Left kidney (tissue), 8 donors: ENCODE measurements at places on chromosomes 2 and 18.

DNA sequence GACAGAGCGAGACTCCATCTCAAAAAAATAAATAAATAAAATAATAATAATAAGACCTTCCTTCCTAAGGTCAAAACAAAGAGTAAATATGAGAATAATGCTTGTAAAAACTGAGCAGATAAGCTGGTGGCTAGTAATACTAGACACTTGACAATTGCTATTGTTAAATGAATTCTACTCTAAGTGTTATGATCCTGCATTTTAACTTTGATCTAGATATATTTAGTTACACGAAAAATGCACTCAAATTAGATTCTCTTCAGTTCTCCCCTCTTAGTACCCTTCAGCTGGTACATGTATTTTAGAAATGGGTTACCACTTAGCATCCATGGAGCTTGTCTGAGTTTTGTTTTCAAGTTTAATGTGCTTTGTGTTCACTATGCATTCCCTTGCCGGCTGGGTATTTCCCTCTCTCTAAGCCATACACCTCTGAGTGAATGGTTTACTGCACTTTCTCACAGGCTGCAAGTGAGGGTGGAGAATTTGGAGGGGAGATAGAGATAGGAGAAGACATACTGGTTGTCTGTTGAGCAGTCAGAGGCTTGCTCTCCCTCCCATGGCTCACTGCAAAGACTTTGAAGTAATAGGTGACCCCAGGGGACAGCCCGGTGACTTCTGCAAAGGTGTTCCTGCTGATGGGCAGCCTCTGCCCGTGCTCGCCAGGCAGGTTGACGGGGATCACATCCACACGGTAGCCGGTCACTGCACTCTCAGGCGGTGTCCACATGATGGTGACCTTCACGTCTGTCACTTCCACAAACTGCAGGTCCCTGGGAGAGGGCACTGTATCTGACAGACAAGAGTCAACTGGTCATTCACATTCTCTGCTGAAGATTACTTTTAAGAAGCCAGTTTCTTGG lies 29.9 kb downstream of the FN1 start:
- no peak for DNase-seq

DNA sequence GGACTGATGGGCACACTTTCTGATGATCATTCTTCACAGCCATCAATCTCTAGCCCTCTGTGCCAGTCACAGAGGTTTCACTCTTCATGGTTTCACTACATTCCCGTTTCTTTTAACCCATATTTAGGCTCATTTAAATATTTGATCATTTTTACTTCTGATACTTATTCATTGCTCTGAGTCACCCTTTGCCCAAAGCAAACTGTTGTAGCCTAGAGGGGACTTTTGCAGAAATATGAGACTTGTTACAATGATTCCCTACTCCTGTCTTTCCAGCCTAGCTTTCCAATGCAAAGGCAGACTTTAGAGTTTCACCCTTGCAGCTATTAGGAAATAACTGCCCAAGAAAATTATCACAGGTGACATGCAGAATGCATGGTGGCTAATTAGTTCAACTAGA lies 444.2 kb downstream of the PTPRM start:
- DNase-seq, result no peak

GRCh38 chr2:45856391-45857274 lies 205.2 kb downstream of the PRKCE start:
- DNase-seq, result no peak

DNA sequence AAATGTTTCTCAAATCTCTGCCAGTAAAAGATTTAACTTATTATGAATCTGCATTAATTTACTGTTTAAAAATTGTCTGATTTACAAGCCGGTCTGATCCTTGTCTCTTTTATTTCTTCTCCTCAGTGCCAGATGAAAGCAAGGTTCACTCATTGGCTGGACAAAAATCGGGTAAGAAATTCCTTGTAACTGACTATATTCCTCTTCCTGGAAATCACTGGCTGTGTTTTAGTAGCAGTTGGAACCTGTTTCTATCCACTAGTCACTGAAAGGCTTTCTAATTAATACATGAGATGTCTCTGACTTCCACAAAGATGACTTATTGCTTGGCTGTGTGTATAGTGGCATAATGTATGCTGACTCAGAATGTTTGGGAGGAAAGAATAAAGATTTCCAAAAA lies 436.6 kb upstream of the NRP2 start:
- DNase-seq, result peak; percentile 12

DNA sequence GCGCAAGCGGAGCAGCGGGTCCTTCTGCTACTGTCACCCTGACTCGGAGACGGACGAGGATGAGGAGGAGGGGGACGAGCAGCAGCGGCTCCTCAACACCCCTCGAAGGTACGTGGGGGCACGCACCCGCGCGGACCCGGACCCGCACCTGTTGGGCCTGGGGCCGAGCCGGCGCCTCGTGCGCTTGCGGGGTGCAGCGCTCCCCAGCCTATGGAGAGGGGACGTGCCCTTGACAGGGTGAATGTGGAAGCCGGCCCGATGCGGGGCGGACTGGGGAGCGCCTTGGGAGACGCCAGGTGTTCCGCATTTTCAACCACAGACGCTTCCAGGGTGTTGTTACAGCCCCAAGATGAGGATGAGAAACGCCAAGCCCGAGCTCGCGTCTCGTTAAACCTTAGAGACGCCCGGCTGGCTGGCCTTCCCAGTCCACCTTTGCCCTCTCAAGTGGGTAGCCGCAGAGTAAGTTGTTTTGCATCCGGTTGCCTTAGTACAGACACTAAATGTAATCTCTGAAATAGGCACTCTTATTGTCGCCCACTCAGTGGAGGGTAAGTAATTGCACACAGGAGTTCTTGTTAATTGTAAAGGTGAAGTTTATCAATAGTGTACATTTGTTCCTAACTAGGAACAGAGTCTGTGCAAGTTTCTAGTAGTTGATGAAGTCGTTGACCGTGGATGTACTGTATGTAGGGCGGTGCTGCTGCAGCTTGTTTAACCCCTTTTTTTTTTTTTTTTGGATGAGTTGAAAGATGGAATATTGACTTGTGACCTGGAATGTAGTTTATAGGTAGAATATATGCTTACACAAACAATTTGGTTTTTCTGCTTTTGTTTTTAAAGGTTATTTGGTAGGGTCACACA lies 815 bp downstream of the GMCL1 start:
- no peak for DNase-seq

DNA sequence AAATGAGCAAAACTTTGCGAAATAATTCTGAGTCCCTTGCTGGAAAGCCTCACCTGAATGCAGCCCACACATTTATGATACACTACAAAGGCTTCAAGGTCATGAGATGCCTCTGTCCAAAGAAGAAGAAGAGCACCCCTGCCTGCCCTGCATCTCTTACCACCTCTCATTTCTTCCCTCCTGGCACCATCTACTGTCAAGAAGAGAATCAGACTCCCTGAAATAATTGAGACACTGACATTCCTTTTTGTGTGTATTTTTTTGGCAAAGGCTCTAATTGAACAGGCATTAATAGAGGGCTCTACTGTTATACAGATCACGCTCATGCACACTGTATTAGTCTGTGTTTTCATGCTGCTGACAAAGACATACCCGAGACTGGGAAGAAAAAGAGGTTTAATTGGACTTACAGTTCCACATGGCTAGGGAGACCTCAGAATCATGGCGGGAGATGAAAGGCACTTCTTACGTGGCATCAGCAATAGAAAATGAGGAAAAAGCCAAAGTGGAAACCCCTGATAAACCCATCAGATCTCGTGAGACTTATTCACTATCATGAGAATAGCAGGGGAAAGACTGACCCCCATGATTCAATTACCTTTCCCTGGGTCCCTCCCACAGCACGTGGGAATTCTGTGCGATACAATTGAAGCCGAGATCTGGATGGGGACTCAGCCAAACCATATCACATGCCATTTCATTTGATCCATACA lies 176.3 kb downstream of the ALPK2 start:
- no peak for DNase-seq

- no peak for DNase-seq
Observed at GRCh38 chr2:164066095-164066494, 330.3 kb upstream of the FIGN start.

GRCh38 chr2:151306621-151307020 lies 17.2 kb upstream of the NMI start:
- DNase-seq, result no peak

- no peak for DNase-seq
Observed at GRCh38 chr2:12596771-12597170, 120.0 kb upstream of the TRIB2 start.

GRCh38 chr2:218282173-218282991 lies 9.9 kb downstream of the TMBIM1 start:
- DNase-seq, result no peak

DNA sequence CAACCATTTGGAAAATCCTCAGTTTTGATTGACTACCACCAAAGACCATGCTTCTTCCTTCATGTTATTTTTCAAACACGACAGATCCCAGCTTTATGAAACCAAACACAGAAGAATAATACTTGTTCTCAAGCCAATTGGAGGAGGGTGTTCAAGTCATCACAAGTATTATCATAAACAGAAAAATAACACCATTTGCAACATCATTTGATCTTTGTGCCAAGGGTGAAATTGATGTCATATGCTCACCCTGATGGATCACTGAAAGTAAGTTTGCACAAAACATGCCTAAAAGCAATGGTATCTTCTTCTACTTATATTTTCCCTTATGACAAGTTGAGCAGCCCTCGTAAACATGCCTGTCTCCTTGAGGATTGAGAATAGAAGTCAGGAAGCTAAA lies 448.0 kb upstream of the ZEB2 start:
- DNase-seq, result no peak

DNA sequence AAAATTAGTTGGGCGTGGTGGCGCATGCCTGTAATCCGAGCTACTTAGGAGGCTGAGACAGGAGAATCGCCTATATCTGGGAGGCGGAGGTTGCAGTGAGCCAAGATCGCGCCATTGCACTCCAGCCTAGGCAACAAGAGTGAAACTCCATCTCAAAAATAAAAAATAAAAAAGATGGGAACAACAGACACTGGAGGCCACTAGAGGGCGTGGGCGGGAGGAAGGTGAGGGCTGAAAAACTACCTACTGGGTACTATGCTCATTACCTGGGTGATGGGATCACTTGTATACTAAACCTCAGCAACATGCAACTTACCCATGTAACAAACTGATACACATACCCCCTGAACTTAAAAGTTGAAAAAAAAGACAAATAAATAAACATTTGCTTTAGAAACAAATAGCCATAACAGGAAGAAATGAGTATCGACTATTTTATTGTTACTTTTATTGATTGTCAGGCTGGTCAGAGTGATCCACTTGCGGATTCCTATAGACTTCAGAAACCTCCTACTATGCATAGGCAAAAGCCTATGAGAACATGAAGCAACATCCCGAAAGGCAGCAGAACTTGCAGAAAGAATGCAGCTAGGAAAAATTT lies 61.0 kb downstream of the TMEM163 start:
- no peak for DNase-seq

DNA sequence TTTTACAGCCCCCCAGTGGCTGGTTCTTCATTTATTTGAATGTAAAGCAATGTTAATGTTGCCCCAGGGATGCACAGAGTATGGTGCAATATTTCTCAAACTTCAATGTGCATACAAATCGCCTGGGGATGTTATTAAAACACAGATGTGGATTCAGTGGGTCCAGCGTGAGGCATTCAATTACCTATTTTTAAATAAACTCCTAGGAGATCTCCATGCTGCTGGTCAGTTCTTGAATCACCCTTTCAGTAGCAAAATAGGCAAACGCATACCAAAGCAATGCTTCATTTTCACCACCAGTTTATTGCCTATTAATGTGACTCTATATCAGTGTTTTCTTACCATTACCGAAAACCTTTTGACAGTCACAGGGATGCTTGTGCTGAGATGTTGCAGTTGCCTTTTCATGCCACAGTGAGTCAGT lies 530.7 kb downstream of the CBLN2 start:
- no peak for DNase-seq

DNA sequence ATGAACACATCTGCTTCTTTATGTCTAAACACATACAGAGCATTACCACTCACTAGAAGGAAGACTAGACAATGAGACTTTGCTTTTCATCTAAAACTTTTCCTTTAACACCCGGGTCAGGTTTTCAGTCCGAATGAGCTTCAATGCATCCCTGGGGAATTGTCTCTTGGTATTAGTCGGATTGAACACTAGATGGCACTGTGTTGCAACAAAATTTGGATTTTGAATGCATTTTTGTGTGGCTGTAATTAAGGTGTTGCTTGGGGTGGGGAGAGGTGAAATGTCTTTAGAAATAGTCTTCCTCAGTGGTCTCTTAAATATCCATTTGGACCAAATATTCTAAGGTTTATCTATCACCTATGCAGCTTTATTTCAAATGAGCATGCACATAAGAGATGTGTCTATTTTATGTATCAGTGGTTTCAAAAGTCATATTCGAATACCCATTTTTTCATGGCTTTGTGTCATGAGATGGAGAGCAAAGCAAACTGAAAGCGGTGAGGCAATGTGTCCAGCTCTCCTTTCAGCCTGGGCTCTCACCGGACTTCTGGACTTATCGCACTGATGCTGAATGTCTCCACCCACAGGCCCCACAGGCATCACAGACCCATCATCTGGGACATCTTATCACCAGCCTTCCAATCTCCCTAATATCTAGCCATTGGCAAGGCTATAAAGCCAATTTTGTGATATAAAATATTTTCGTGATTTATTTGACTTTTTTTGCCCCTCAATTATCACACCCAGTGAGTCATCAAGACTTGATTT lies 510.3 kb downstream of the RNF144A start:
- DNase-seq, result peak; percentile 77

GRCh38 chr18:72391951-72392350 lies 152.2 kb downstream of the CBLN2 start:
- DNase-seq, result no peak

DNA sequence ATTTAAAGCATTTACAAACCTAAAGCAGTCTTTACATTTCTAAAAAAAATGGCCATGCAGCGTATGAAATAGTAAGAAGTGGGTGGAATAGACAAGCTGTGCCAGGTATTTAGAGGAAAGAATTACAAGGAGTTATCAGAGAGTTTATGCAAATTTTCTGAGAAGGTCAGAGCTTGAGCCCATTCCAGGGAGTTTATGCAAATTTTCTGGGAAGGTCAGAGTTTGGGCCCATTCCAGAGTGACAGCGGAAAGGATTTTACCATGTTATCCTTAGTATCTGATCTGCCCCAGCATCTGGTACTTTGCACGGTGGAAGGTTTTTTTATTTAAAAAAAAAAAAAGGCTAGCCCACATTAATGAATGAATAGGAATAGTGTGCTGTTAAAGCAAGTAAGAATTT lies 1.4 kb upstream of the DOK6 start:
- no peak for DNase-seq
